Daoy (cell line): ENCODE measurements at places on chromosomes 16 and 17.

GRCh38 chr17:53141280-53141679, 681.4 kb upstream of the KIF2B start:
- DNase-seq, result no peak

- no peak for DNase-seq
Observed at GRCh38 chr16:81650982-81651562, 128.0 kb upstream of the PLCG2 start.

- no peak for DNase-seq
Observed at GRCh38 chr17:40606548-40607353, 40.9 kb downstream of the SMARCE1 start.

- DNase-seq, result no peak
Observed at GRCh38 chr17:2369551-2370210, 31.2 kb downstream of the MNT start.

DNA sequence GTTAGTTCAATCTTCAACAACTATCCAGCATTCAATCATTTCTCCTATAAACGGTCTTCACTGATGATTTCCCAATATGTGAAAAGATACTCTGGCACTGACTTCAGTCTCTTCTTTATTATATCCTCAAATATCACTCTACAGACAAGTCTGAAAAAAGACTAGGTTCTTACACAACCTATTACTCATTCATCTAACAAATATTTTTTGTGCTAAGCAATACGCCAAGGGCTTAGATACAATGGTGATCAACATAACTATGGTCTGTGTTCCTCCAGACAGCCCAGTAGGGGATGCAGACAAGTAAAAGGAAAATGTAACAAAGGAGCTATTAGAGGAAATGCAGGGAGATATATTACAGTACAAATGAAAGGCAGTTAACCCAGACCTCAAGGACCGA, 63.9 kb downstream of the MYO1D start:
- DNase-seq, result no peak

DNA sequence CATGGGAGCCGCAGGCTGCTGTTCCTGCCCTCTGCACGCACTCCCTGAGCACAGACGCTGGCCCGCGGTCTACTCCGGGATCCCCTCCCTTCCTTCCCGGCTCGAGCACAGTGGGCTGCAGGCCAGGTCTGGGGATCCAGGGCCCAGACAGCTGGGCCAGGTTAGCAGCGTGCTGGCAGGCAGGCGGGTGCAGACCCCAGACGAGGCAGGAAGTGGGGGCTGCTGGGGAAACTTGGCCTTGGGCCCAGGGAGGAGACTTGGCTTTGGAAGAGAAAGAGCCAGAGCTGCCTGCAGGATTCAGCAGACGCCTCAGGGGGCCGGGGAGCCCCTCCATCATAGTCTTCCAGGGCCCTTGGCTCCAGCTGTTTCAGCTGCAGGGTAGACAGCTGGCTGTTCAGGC, 30.2 kb upstream of the ABCC3 start:
- DNase-seq, result peak; percentile 50

DNA sequence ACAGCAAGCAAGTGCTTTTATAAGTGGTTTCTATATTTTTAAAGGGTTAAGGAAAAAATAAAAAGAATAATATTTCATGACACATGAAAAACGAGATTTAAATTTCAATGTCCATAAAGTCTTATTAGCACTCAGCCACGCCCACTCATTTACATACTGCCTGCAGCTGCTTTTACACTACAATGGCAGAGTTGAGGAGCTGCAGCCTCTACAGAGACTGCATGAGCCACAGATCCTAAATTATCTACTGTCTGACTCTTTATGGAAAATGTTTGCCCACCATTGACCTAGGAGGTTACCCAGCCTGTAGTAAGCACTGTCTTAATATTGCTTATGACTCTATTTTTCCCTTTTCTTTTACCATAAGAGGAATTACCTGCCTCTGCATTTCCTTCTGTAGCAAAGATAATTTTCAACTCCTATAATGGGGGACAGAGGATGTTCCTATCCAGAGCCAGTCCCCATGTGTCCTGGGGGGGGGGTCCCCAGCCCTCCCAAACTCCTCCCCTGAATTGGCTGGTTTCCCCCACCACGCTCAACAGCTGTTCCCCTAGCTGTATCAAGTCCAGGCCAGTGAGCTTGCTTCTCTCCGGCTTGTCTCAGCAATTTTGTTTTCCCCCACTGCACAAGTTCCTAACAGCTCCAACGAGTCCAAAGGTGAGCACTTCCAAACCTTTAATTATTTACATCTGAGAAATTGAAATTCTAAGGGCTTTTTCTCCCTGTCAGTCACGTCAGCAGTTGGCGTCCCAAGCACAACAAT, 139.4 kb upstream of the ERCC4 start:
- no peak for DNase-seq

GRCh38 chr16:30985401-30986128, 558 bp downstream of the HSD3B7 start:
- DNase-seq, result peak; percentile 61

DNA sequence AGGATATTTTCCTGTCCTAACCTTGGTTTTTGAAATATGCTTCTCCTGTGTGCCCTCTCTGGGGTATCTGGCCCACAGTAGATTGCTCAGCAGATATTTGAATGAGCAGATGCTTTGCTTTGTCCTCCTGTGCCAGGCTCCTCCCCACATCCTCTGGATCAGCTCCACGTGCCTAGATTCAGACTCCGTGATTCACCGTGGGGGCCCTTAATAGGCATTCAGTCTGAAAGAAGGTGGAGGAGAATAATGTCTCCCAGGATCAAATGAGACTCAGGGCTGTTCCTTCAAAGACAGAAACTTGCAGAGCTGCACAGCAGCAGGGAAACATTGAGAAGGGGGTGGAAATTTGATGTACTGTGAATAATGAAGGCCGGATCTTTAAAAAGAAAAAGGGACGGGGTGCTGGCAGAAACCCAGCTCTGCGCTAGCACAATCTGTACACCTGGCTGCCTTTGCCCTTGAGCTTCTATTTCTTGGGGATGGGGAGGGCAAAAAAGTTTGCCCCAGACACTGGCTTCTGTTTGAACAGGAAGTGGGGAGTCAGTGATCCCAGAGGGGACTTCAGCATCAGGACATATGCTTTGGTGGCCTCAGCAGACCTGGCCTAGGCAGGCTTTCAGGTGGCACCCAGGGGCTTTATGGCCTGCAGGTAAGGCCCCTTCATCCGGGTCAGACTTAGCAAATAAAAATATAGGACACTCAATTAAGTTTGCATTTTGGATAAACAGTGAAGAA, 15.9 kb upstream of the SLC12A3 start:
- DNase-seq, result peak; percentile 84

- no peak for DNase-seq
Observed at GRCh38 chr17:77847221-77848085, 111.0 kb upstream of the TNRC6C start.

DNA sequence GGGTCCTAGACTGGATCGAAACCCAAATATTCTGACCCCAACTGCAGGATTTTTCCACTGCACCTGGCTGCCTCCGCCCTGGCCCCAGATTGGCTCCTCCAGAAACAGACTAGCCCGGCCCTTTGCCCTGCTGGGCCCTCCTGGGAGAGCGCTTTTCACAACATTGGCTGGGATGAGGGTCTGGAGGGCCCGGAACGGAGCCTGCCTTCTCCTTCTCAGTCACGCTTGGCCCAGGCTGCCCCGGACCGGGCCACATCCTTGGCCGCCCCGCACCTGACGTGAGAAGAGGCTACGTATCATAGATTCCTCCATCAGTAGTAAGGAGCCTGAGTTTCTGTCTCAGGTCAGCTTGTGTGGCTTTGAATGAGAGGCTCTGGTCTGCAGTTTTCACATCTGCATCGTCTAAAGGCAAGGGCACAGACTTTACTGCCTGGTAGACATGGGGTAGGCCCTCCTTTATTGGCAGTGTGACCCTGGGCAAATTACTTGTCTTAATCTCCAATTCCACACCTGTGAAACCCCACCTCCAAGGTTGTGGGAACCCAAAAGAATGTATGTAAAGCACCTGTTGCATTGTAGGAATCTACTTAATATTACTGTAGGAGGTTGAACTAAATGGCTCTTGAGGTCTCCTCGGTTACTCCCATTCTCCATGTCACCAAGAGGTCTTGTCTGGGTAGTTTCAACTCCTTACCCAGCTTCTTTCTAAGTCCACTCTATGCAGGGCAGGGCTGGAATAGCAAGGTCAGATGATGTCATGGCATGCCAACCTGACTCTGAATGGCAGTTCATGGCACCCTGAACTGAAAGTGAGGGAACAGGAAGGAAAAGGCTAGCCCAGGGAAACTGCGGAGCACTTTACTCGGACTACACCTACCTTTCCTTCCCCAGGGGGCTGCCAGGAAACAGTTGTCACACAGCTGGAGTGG, 661 bp downstream of the LRRC3C start:
- DNase-seq, result no peak

GRCh38 chr17:17830740-17831207, 6.0 kb downstream of the SREBF1 start:
- no peak for DNase-seq

DNA sequence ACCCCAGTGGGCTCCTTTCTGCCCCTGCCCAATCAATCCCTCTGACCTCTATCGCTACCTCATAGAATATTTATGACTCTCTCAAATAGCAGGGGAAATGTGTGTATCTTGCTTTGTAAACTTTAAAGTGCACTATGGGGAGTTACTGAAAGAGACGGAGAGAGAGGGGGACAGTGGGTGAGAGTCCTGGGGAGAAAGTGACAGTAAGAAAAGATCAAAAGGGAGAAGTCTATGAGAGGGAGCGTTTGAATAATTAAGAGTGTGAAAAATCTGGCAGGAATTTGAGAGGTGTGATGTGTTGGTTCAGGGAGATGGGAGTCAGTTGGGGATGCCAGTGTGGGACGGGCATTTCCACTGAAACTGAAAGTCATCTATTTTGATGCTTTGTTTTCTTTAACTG, 32.6 kb downstream of the USP43 start:
- no peak for DNase-seq

GRCh38 chr17:68634345-68634876, 33.2 kb upstream of the FAM20A start:
- no peak for DNase-seq

DNA sequence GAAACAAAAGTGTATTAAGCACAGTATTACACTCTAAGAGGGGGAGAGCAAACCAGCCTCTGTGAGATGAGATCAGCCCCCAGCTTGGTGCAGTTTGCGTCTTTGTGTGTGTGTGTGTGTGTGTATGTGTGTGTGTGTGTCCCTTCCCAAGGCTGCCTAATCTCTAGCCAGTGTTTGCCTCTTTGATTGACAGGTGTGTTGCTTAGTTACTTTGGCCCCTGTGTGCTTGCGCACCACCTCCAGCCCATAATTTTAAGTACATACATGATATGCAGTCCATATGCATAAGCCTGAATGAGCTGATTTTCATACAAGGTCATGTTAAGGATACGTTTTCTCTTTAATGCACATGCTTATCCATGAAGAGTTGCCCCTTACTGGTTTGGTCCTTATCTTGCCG, 2.1 kb upstream of the KRTAP3-2 start:
- no peak for DNase-seq
